DND-41 (cell line): ENCODE measurements at places on chromosomes 3 and 15.

DNA sequence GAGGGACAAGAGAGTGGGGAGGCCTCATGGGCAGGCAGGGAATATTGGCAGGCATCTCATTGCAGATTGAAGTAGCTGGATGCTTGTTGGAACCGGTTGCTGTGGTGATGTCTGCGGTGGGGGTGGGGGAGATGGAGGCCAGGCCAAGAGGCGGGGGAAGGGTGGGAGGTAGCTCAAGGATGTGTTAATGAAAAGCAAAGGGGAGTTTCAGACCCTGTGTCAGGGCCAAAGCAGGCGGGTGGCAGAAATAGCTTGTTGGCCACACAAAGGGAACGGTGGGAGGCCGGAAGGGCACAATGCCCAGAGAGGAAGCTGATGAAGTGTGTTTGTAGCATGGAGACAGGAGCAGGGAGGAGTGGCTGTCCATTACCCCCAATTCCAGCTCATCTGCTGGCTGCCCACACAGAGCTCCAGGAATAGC lies 28.0 kb downstream of the CCDC33 start:
- DNase-seq: no peak

GRCh38 chr15:69795601-69796000 lies 302.1 kb downstream of the TLE3 start:
- DNase-seq: no peak

DNA sequence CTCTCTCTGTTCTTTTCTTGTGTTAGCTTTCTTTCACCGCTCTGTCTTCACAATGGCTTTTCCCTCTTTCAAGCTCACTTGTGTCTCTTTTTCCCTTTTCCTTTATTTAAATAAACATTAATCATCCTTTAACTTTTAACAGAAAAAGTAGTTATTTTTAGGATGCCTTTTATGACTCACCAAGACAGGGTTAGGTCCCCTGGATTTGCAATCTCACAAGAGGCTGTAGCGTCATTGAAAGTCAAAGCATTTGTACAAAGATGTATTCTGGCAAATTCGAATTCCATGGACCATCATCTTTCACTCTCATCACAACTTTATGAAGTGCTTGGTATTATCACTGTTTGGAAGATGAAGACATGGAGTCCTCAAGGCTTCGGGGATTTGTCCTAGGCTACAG lies 34.8 kb upstream of the MCTP2 start:
- no peak for DNase-seq

DNA sequence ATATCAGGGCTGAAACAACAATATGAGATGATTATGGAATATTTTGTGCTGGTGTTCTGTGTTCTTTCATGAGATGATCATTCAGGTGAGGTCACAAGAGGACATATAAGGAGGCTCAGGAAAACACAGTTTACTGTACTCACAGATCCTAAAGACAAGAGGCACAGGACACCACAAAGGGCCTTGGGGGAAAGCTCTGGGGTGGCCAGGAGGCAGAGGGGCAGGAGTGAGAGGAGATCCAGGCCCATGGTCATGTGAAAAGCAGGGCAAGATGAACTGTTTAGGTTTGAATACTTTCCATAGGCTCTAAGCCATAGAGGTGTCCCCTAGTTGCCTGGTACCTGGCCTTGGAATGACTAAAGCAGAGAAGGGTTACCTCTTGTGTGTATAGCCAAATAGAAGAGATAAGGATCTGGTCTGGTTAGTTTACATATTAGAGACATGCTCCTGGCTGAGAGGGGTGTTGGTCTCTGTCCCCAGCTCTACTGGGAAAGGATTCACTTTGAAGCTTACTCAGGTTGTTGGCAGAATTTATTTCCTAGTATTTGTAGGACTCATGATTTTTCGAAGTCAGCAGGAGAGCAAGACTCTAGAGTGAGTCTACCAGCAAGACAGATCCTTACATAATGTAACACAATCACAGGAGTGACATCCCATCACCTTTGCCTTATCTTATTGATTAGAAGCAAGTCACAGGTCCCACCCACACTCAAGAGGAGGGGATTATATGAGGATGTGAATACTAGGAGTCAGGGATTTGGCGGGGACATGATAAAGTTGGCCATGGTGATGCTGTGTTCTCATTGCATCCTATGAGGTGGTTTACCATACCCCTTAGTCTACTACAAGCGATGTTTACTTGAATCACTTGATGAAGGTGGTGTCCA lies 11.3 kb upstream of the TM4SF1 start:
- no peak for DNase-seq

- DNase-seq: no peak
Measured at GRCh38 chr15:31481142-31481541, 154.5 kb downstream of the KLF13 start.

GRCh38 chr3:89364314-89364713 lies 256.9 kb downstream of the EPHA3 start:
- no peak for DNase-seq

GRCh38 chr15:33028495-33028894 lies 166.0 kb downstream of the FMN1 start:
- no peak for DNase-seq

- no peak for DNase-seq
Measured at GRCh38 chr3:167084545-167084944, 295.6 kb downstream of the ZBBX start.

DNA sequence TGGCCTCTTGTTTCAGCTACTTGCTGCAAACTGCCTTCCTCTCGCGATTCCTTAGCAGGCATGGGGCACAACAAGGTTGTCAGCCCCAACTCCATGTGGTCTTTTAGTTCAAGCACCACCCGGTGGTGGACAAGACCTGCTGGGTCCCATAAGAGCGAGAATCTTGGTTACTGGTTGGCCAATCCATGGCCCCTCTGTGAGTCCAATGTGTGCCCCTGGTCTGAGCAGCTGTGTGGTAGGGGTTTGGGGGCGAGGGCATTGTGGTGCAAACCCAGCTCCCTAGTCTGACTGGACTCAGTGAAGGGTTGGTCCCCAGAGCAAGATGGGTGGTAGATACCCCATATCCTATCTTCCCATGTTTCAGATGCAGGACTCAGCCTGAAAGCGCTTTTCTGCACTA lies 48.8 kb downstream of the MESD start:
- no peak for DNase-seq

- DNase-seq: no peak
Measured at GRCh38 chr15:75791337-75791713, 51.9 kb upstream of the UBE2Q2 start.

GRCh38 chr3:128112357-128112968 lies 11.1 kb downstream of the RUVBL1 start:
- DNase-seq: no peak

DNA sequence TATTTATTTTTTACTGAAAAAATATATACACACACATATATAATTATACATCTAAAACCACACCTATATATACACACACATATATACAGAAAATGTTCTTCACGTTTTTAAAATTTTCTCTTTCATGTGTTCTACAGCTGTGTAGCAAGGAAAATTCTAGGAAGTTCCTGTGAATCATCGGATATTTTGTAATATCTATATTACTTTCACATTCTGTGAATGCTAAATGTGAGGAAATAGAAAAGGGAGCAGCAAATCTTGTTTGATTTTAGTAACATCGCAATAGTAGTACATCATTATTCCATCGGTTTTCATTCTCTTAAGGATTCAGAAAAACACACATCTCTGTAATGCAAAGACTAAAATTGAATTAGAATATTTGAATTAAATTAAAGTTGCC lies 836.8 kb upstream of the NECTIN3 start:
- DNase-seq: no peak

GRCh38 chr3:179957264-179957845 lies 79.4 kb downstream of the PEX5L start:
- DNase-seq: peak; percentile 62

GRCh38 chr3:57691411-57692132 lies 1.3 kb downstream of the DENND6A start:
- peak; percentile 21 for DNase-seq

- no peak for DNase-seq
Measured at GRCh38 chr3:31688984-31689383, 156.3 kb downstream of the STT3B start.

DNA sequence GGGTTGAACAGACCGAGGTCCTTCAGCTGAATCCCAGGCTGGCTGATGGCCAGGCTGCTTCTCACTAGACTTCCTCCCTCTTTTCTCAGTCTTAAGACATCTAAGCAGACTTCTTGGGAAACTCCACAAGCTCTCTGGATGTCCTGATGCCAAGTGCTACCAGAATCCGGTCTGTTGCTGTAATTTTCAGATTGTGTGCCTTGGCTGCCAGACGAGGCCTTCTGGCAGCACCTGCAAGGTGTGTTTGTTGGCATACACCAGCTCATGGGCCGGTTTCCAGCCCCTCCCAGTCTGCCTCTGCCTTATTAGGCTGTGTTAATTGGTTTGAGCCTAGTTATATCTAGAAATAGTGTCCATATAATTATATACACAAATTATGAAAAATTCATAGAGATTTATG lies 120.6 kb downstream of the TNIK start:
- DNase-seq: no peak

- DNase-seq: no peak
Measured at GRCh38 chr3:62433396-62433795, 60.0 kb upstream of the FEZF2 start.

DNA sequence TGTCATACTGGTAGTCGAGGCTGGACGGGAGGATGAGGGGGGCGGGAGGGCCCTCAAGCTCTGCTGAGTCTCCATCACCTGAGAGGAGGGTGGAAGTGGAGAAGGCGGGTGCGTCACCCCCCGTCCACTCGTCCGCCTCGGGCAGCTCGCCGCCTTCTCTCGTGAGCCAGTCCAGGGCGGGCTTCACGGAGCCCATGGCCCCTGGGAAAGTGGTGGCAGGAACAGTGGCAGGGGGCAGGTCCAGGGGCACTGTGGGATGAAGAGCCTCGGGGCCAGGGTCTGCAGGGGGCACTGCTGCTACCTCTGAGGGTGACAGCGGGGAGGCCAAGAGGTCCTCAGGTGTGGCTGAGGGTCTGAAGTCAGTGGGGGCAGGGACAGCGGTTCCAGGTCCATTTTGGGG lies 10.3 kb downstream of the PLXNB1 start:
- DNase-seq: no peak

GRCh38 chr3:193506921-193507320 lies 47.8 kb downstream of the ATP13A4 start:
- no peak for DNase-seq

- DNase-seq: no peak
Measured at GRCh38 chr3:171286580-171287249, 173.5 kb downstream of the TNIK start.

GRCh38 chr15:33234020-33234461 lies 39.5 kb upstream of the FMN1 start:
- DNase-seq: no peak

- DNase-seq: no peak
Measured at GRCh38 chr3:175009295-175009694, 150.2 kb downstream of the NAALADL2 start.

- DNase-seq: no peak
Measured at GRCh38 chr3:73623346-73623745, 1.4 kb downstream of the PDZRN3 start.

- DNase-seq: no peak
Measured at GRCh38 chr3:186974824-186975313, 44.5 kb downstream of the ST6GAL1 start.

GRCh38 chr15:31228980-31229826 lies 97.4 kb upstream of the KLF13 start:
- DNase-seq: no peak
